ENCODE measurements at places on chromosomes 1 and 21.
A peak's percentile ranks its signal among the peaks of the same experiment; 100 is the strongest.

- DNase-seq = no peak
Observed at GRCh38 chr21:42699196-42699595, 45.8 kb downstream of the PDE9A start.

- no peak for DNase-seq
Observed at GRCh38 chr1:190243056-190243455, 234.6 kb downstream of the BRINP3 start.

- DNase-seq = no peak
Observed at GRCh38 chr21:38179511-38179910, 77.3 kb upstream of the KCNJ15 start.

DNA sequence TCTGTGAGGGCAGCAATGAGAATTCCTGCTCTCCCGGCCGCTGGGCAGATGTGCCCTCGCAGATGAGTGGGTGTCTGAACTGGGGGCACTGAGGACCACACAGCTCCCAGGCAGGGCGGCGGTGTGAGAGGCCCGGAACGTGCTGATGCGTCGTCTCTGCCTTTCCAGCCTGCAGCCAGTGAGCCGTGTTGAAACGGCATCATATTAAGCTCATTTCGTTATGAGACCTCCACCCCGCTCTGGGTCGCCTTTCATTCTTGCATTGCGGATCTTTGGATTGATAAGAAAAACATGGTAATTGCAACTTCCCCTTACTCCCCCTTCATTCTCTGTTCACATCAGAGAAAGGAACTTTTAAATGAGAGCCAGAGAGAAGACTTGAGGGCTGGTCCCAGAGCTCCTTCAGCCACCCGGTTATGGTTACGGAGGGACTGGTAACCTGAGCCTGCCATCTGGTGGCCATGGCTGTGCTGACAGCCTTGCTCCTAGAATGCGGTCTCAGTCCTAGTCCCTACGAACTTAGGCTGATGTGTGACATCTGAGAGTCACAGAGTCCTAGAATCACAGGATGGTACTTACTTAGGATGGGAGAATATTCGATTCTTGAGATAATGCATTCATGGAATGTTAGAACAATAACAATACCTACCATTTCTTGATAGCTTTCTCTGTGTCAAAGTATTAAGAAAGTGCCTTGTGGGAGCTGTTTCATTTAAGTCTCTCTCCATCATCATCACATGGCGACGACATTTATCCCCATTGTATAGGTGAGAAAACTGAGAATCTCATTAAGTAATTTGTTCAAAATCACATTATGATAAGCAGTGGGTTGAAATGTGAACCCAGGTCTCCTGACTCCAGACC, 271.0 kb downstream of the TRABD2B start:
- DNase-seq = peak; percentile 78

GRCh38 chr1:110310300-110310699, 28.9 kb upstream of the RBM15 start:
- DNase-seq = no peak

DNA sequence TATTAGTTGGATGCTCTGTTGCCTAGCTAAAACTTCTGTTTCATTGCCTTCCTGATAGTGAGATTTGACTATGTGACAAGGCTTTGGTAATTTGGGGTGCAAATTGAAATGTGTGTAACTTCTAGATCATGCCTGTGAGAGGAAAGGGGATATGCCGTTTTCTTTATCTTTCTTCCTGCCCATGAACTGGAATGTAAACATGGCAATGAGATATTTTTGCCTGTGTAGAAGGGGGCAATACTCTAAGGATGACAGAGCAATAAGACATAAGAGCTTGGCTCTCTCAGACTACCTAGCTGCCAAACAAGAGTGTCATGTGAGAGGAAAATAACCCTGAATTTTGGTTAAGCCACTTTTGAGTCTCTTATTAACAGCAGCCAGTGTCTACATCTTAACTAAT, 49.7 kb downstream of the RAP1A start:
- peak; percentile 53 for DNase-seq

GRCh38 chr21:34675871-34676270, 7.1 kb downstream of the CLIC6 start:
- no peak for DNase-seq

- DNase-seq = no peak
Observed at GRCh38 chr1:204663644-204664383, 21.7 kb downstream of the LRRN2 start.

DNA sequence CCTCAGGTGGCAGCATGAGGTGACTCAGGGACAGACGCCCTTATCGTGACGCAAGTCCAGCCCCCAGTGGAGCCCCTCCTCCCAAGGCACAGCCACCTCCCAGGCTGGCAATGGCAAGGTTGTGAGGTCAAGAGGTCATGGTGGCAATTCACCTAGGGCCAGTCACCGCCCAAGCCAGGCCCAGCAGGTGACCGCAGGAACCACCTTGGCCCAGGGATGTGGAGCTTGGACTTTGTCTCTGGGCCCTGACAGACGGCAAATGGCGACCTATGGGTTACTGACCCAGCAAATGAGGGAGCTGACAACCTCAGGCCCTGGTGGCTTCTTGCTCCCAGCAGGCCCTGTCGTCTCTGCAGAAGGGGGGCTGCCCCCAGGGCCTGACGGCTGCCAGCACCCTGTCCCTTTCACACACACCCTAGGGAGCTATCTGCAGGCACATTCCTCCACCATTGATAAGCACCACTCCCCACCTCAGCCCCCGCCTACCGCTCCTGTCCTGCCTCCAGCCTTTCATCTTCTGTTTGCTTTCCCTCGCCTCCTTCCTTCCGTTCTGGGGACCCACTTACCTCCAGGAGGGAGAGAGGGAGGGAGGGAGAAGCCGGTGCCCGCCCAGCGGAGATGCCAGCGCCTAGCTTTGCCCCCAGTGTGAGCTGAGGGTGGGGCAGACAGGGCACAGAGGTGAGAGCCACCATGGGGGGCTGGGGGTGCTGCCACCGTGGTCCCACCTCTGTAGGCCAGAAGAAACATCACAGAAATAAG, 12.1 kb downstream of the EPHA2 start:
- no peak for DNase-seq

- DNase-seq = peak; percentile 6
Observed at GRCh38 chr1:234123867-234124266, 219.4 kb downstream of the SLC35F3 start.

DNA sequence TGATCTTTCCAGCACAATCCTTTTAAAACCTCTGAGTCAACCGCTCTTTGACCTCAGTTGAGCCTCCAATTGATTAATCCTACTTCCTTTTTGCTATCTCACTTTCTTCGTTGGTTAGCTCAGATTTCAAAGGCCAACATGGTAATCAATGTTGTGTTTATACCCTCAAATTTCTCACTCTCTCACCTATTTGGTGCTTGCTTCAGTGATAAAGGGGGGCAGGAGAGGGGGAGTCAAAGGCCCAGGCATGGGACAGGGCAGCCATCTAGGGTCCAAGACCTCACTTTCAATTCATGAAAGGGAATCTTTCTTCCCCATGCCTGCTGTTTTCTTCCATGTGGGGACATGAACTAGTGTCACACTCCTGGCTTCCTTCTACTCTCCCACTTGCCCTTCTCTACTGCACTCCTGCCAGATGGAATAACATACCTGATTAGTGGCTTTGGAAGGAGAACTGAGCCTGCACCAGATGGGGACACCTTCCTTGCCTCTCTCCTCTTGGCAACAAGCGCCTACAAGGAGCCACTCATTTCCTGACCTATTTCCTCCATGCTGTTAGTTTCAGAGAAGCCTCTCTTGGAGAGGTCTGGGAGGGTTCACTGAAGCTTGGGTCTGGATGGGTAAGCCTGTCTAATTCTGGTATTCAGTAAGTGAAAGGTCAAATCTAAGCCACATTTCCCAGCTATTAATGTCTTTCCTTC, 73.3 kb upstream of the ARHGAP29 start:
- DNase-seq = no peak

- no peak for DNase-seq
Observed at GRCh38 chr1:225445639-225446594, 18.1 kb upstream of the LBR start.

- DNase-seq = no peak
Observed at GRCh38 chr21:27202301-27202700, 235.4 kb upstream of the ADAMTS5 start.

GRCh38 chr1:15848143-15848928, 829 bp downstream of the SPEN start:
- peak; percentile 33 for DNase-seq

DNA sequence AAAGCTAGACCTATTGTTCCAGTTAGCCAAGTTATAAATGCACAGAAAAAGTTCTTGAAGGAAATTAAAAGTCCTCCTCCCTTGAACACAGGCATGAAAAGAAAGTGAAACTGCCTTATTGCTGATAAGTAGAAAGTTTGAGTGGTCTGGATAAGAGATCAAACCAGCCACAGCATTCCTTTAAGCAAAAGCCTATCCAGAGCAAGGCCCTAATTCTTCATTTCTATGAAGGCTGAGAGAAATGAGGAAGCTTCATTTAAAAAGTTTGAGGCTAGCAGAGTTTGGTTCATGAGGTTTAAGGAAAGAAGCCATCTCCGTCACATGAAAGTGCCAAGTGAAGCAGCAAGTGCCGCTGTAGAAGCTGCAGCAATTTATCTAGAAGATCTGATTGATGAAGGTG, 2.7 kb upstream of the SSX2IP start:
- peak; percentile 49 for DNase-seq

DNA sequence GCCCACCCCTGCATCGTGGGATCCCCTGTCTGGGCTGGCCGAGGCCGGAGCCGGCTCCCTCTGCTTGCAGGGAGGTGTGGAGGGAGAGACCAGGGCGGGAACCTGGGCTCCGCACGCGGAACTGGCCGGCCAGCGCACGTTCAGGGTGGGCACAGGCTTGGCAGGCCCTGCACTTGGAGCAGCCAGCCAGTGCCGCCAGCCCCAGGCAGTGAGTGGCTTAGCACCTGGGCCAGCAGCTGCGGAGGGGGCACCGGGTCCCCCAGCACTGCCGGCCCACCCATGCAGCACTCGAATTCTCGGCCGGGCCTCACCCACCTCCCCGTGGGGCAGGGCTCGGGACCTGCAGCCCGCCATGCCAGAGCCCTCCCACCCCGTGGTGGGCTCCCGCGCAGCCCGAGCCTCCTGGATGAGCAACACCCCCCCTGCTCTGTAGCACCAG, 422.6 kb downstream of the AMY1C start:
- no peak for DNase-seq

DNA sequence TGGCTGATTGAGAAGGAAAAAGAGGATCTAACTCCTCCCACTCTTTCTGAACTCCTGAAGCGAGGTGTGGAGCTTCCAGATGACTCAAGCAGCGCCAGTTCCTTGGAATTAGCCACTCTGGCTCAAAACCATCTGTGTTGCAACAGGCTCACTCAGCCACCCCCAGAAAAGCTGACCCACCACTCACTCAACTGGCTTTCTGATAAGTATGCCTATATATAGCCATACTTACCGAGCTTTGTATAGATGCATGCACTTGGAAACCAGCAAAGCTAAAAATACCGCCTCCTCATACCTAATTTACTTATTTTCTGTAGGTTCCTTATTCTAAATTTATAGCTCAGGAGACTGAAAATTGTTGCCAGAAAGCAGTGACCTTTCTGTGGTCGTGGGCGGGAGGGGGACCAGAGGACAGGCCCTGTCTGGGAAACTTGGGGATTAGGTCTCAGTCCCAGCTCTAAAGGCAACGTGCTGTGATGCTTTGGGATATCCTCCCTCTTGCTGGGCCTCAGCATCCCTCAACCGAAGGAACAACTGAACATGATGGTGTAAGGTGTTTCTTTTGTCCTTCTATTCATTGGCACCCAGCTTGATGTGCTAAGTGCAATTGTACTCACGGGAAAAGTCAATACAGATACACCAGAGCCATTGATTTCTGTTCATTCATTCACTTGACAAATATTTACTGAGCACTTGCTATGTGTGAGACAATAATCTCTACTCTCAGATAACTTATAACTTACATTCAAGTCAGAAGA, 65.7 kb downstream of the NENF start:
- DNase-seq = peak; percentile 89

DNA sequence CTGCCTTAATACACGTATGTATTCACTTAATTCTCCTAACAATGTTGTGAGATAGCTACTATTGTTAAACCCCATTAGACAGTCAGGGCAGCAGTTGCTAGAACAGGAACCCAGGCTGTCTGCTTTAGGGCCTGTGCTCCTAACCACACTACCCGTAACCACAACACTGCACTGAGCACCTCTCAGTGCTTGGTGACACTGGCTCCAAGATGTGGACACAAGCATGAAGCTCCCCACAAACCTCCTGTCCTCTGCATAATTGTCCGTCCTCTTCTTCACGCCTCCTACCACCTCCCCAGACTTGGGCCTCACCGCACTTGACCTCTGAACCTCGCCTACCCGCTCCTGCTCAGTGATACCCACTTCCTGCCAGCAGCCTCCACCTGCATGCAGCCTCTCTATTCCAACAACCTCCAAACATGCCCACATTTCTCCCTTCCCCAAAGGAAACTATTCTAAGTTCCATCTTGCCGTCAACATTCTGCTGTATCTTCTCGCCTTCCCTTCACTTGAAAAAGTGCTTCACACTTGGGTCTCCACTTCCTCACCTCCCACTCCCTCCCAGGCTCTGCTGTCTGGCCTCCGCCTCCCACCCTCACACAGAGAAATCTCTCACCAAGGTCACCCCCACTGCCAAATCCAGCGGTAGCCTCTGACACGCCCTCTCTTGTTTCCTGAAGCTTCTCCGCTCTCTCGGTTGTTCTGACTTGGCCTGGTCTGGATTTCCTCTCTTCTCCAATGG, 14.6 kb upstream of the AHDC1 start:
- no peak for DNase-seq

GRCh38 chr1:60149251-60149650, 75.7 kb upstream of the C1orf87 start:
- no peak for DNase-seq

DNA sequence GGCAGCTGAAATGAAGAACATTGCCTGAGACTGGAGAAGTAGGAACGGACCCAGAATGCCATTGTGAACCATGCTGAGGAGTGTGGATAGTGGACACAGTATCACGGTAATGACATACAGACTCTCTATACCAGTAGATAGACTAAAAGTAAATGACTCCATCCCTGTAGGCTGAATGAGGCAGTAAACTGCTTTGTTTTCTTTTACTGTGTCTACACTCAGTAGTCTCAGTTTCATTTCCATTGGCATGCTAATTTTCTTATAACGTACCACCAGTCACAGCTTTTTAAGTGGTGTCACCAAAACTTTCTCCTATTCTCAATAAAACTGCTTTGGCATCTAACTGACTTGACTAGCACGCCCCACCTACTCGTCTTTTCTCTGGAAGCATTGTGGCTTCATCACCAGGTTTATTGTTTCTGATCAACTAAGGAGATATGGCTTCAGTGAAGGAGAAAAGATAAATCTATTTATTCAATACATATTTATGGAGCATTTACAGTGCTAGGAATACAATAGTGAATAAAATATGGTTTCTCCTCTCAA, 8.4 kb upstream of the ZNF697 start:
- no peak for DNase-seq
